ENCODE measurements at places on chromosomes 6 and 20. TPM values are rescaled to one million over a fixed set of nuclear protein-coding genes. Genes with fewer than 3 reads are reported as not detected.

- peak; percentile 98 for DNase-seq
These were observed 43.0 kb upstream of the PTGIS start for GRCh38 chr20:49610691-49611538.

- no peak for DNase-seq
These were observed 352.2 kb downstream of the BTBD9 start for GRCh38 chr6:38287487-38287886.

DNA sequence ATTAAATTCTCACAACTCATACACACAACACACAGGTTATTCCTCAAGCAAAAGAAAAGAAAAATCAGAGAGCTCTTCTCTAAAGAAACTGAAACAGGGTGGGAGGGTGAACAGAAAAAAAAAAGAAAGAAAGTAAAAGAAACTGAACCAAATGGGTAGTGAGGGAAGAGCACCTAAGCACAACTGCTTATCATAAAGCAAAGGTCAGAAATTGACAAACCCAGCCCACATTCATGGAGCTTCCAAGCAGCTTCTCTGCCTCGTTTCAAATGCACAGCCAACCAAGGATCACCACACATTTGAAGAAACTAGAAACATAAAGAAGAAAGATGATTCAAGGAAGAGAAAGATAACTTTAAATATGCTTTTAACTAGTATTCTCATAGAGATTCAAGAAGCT is 90.5 kb downstream of the RNGTT start:
- peak; percentile 6 for DNase-seq

DNA sequence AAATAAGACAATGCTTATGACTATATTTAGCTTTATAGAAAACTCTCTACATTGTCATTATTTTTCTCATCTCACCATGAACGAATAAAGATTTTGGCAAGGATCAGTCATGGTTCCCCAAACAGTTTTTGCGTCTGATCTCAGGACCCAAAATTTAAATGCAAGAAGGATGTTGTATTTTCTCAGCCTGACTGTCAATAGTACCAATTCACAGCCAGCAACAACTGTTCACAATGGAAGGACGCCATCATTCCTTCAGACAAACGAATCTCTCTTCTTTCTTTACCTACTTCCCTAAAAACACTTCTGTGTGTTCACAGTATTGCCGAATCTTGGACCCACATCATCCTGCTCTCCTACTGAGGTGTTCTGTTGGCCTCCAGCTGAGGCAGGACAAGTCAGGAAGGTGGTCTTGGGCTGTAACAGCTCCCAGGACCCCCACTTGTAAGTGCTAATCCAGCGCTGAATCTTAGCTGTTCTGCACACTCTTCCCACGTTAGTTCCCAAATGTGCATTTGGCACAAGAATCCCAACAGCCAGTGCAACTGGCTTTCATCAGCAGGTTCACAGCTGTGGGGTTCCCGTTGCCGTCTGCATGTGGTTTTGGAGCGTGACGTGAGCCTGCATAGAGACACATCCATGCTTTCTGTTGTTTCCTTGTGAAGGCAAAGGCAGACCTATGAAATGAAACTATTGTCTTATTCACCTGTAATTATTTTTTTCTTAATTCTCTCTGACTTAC is 600.0 kb downstream of the QKI start:
- DNase-seq: no peak

- DNase-seq: no peak
These were observed 70.9 kb downstream of the QKI start for GRCh38 chr6:163485388-163485851.

- no peak for DNase-seq
These were observed 34.7 kb downstream of the PLEKHG1 start for GRCh38 chr6:150634176-150634963.

DNA sequence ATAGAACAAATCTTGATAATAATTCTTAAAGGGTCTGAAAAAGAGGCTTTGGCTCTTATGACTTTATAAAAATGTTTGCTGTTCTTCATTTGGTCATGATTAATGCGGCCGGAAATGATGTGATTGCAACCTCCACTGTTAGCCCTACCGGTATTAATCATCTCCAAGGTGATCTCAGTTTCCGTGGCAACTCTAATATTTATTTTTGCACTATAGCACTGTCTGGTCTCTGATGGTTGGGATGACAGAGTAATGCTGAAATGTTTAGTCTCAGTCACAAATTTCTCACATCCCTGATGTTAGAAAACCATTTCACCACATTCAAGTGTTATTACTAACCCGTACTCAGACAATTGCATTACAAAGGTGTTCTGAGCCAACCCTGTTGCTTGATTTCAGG is 87.4 kb downstream of the TMEM200A start:
- DNase-seq: no peak

GRCh38 chr6:132194529-132194928 is 206.7 kb downstream of the MOXD1 start:
- no peak for DNase-seq

DNA sequence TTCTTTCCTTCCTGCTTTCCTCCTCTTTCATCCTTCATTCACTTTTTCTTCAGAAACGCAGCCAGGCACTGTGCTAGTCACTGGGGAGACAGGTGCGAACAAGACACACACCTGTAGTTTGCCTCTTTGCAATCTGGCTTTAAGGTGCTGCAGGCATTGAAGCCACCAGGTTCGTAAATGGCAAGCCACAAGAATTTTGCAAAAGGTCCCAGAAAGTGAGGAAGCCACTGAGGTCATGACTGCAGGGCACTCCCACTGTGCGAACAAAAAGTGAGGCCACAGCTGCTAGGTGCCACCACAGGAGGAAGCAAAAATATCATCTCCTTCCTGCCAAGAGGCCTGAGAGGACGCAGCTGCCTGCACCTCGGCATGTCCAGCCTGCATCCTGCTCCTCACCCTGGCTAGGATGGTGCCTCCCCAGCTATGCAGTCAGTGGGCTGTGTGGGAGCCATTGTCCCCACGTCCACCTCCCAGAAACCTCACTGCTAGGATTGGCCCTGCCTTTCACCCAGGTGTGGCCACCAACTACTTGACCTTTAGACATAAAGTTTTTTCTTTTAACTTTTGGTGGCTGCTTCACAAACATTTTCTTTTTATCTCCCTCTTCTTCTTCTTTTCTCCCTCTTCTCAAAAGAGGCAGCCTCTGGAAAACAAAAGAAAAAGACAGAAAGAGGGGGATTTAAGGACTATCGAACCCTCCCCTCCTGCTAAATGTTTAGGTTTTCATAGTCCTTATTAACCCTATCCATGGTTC is 230.8 kb downstream of the BCAS1 start:
- peak; percentile 36 for DNase-seq

DNA sequence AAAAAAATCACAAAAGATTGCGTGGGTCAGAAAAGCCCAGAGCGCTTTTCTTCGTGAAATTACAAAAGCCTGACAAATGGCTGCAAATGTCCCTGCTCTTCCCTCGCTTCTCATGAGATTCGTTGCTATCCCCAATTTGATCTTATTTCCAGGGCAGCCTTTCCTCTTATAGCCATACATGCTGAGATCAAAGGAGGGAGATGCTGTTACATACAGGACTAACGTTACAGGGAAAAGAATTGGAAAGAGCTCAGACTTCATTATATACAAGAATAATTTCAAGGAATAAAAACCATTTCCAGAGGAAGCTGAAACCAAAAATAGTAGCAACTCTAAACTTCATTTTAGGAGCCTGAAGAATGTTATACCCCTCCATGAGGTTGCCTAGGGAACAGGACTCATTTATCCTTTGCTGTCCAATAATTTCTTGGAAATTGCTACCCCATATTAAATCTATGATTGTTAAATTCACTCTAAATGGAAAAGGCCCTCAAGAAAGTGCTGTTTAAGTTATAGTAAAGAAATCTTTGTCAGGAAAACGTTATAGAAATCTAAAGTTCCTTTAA is 81.0 kb downstream of the METTL24 start:
- no peak for DNase-seq

GRCh38 chr20:12827816-12828385 is 180.9 kb upstream of the SPTLC3 start:
- DNase-seq: no peak

GRCh38 chr20:3208786-3209256 is 477 bp upstream of the ITPA start:
- no peak for DNase-seq

DNA sequence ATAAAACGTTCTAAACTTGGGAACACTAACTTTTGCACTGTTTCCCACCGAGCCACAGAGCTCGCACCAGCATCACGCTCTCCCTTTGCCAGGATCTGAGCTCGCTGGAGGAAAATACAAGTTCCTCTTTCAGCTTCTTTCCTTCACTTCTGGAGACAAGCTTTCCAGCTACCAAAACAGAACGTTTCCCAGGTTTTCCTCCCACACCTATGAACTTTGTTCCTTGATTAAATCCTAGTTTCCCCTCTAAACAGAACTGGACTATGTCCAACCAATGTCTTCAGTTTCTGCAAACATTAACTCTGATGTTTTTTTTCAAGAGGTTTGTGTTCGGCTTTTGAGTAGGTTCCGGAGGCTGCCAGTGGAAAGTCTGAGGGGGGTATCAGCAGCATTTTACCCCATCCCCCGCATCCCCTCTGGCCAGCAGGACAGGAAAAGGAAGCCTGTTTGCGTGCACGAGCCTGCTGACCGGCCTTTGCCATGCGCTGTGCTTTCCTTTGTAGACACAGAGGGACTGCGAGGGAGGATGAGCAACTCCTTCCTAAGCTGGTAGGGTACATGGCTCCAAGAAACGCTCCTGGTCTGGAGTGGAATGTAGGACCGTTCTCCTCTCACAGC is 135.5 kb downstream of the LY86 start:
- DNase-seq: peak; percentile 73

DNA sequence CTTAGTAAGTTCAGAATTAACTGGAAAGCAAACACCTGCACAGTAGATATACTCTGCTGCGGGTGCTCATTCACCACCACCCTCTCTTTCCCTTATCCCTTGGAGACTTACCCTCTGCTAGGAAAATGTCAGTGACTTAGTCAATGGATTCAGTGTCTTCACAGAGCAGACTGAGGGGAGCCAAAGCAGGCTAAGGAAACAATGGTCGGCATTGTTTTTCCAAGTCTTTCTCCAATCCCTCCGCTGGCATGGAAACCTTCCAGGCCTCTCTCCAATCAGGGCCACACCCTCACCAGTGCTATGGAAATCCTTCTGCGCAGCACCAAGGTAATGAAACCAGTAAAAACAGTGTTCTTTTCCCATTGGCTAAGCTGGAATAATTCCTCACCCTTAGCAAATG is 531.2 kb downstream of the TFAP2B start:
- no peak for DNase-seq

DNA sequence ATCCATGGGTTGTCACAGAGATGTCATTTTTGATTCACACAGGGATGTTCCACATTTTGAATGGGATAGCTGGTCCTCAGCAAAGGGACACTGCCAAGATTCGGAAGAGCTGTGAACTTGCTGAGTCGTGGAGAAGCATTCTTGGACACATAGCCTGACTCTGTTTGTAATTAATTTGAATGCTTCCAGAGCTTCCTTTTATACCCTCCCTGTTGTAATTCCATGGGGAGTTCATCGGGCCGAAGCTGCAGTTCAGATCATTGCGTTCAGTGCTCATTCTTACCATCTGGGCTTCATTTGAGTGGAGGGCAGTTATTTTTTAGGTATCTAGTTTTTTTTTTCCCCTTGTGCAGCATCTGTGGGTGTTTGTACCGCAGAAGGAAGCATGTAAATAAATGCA is 126.5 kb downstream of the SLC24A3 start:
- DNase-seq: no peak

- no peak for DNase-seq
These were observed 12.2 kb downstream of the BAK1 start for GRCh38 chr6:33567836-33568235.

DNA sequence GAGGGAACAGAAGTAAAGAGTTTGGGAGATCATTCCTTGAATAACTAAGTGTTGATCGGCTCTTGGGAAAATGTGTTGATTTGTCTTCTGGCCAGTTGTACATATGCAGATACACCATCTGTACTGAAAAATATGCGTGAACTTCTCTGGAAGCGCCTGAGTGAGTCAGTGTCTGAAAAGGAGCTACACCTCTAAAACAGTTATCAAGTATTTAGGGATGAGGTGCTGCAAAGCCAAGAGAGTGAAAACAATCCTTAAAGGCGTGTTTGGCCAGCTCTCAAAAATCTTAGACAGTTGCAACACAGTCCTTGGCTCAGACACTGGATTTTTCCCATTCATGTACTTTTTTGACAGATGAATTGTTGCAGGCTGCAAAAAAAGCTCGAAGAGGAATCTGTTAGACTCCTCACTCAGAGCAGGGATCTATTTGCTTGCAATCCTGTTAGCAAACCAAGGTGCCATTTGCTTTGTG is 61.3 kb downstream of the BMP6 start:
- no peak for DNase-seq

DNA sequence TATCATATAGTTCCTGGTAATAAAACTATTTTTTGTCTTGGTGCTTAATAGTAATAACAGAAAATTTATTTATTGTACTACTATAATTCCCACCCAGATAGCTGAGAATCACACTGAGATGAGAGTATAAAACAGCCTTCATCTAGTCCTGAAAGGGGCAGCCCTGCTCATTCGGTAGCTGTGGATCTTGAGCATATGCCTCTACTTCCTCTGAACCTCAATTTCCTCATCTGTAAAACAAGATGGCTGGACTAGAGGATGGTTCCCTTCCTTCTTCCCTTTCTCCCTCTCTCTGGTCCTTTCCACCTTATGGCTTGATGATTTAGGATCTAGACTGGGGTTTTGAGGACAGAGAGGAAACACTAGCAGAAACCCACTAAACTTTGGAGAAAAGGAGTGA is 15.0 kb downstream of the FKBP5 start:
- DNase-seq: no peak

DEF6 gene
- 5.7 TPM for total RNA-seq

CARMIL1 gene
- total RNA-seq: 26.5 TPM

PPP1R3D gene
- total RNA-seq: 10.4 TPM

XKR7 gene
- not detected for total RNA-seq

CLPSL2 gene
- total RNA-seq: 2.0 TPM

RBPJL gene
- total RNA-seq: not detected

SOX18 gene
- 0.84 TPM for total RNA-seq

ALDH5A1 gene
- total RNA-seq: 42.4 TPM
